RPMI7951 (cell line): ENCODE measurements at places on chromosomes 16 and 17.
A peak's percentile ranks its signal among the peaks of the same experiment; 100 is the strongest.

- DNase-seq, result no peak
These were observed 23.9 kb downstream of the C17orf75 start for GRCh38 chr17:32318071-32318470.

- DNase-seq, result no peak
These were observed 15.2 kb downstream of the NXPH3 start for GRCh38 chr17:49590874-49591273.

- DNase-seq, result no peak
These were observed 12.3 kb upstream of the SPAG9 start for GRCh38 chr17:51132964-51133319.

- no peak for DNase-seq
These were observed 280.9 kb downstream of the MAP2K4 start for GRCh38 chr17:12301551-12301950.

DNA sequence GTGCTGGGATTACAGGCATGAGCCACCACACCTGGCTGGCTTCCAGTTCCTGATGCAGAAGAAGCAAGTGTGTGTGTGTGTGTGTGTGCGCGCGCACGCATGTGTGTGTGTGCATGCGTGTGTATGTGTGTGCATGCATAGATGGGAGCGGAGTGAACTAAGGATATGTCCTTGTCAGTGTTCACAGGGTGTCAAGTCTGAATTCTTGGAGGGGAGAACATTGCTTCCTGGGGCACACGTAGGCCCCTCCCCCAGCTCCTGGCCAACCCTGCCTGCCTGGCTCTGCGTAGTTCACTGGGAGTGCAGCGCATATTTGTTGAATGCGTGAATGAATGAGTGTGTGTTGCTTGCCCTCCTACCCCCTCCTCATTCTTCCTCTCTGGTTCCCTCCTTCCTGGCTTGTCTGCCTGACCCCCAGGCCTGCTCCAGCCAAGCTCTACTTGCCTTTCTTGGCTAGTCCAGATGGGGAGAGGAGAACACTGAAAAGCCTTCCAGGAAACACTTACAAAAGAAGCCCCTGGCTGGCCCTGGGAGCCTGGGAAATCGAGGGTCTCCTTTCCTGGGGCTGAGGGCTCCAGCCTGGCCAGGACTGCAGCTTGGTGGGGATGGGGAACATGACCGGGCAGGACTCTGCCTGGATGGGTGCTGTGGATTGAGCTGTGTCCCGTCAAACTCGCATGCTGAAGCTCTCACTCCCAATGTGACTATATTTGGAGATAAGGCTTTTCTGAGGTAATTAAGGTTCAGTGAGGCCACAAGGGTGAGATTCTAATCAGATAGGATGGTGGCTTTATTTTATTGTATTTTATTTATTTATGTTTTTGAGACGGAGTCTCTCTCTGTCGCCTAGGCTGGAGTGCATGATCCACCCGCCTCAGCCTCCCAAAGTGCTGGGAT lies 27.9 kb downstream of the IGFBP4 start:
- no peak for DNase-seq

DNA sequence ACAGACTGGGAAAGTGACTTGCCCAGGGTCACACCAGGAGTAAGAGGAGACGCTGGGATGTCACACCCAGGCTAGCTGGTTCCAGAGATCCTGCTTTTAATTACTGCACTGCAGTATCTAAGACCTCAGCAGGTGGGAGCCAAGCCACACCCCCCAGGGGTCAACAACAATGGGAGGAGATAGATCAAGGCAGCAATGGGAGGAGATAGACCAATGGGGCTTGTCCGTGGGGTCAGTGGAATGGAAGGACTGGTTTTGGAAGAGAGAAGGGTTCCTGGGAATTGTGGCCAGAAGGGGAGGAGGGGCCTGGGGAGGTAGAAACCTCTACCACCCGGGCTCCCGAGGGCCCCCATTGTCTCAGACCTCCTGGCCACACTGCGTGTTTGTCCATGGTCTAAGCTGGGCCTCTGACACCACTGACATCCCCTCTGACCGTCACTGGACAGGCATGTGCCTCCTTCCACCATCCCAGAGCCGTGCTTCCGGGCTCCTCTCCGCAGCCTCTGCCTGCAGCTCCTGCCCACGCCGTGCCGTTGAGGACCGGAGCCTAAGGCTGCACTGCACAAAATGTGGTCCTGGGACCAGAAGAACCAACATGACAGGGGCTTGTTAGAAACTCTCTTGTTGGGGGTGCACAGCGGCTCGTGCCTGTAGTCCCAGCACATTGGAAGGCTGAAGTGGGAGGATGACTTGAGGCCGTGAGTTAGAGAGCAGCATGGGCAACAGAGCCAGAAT lies 69.8 kb upstream of the RPH3AL start:
- DNase-seq, result no peak

DNA sequence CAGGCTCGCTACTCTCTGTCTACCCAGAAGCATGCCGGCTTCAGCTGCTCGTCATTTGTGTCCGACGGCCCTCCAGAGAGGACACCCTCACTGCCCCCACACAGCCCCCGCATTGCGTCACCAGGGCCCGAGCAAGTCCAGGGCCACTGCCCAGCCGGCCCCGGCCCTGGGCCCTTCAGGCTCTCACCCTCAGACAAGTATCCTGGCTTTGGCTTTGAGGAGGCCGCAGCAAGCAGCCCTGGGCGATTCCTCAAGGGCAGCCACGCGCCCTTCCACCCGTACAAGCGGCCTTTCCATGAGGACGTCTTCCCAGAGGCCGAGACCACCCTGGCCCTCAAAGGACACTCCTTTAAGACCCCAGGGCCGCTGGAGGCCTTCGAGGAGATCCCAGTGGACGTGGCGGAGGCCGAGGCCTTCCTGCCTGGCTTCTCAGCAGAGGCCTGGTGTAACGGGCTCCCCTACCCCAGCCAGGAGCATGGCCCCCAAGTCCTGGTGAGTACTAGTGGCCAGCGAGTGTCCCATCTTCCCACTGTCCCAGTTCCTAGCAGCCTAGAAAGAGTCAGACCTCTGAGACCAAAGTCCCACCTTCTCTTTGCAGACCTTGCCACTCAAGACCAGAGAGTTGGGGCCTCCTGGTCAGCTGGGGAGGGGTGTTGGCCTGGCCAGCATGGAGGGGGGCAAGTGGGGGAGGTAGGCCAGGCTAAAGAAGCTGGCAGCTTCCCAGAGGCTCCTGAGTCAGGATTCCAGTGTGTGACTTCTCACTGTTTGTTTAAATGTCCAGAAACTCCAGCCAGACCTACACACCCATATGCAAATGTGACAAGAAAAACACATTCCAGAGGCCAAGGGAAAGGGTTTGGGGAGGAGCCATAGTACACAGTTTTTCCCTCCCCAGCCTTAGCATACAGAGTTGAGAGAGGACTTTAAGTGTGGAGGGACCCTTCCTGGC lies 18.6 kb downstream of the FOXN1 start:
- no peak for DNase-seq

- DNase-seq, result no peak
These were observed 3.3 kb upstream of the PSMD12 start for GRCh38 chr17:67369676-67370075.

GRCh38 chr17:29181226-29181625 lies 1.0 kb upstream of the MYO18A start:
- DNase-seq, result no peak

GRCh38 chr17:16909472-16910246 lies 62.3 kb downstream of the TNFRSF13B start:
- no peak for DNase-seq

GRCh38 chr17:37518826-37519225 lies 29.1 kb downstream of the DUSP14 start:
- no peak for DNase-seq

- DNase-seq, result peak; percentile 96
These were observed 502.7 kb upstream of the HSBP1 start for GRCh38 chr16:83305092-83305491.

GRCh38 chr17:3660311-3660891 lies 8.0 kb downstream of the TAX1BP3 start:
- no peak for DNase-seq

- DNase-seq, result no peak
These were observed 87.5 kb upstream of the CLEC18A start for GRCh38 chr16:69863401-69864281.

- peak; percentile 58 for DNase-seq
These were observed 5.5 kb upstream of the PIEZO1 start for GRCh38 chr16:88790312-88791211.

GRCh38 chr17:15930426-15930825 lies 14.5 kb upstream of the ADORA2B start:
- no peak for DNase-seq

DNA sequence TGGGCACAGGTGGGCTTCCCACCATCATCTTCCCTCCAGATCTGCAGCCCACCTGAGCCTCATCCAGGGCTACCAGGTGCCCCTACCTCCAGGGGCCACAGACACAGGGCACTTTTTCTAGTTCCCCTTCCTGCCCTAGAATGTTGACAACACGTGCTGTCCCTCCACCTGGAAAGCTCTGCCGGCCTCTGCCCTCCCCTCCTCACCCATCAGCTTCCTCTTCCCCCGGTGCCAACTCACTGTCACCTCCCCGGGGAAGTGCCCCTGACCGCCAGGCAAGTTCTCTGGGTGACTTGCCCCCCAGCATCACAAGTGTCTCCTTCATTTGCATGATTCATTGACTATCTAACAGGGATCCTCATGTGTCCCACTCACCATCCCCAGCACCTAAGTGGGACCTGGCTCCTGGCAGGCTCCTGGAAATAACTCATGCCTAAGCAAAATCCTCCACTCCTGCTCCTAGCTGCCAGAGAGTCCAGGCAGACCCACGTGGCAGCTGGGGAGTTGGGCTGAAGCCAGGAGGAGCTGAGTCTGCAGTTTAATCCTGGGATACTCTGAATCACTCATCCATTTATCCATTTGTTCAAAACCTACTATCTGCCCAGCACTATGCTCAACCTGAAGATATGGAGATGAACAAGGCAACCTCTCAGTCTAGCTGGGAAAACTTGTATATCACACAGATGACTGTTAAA lies 304.4 kb downstream of the FOXL1 start:
- DNase-seq, result peak; percentile 81

DNA sequence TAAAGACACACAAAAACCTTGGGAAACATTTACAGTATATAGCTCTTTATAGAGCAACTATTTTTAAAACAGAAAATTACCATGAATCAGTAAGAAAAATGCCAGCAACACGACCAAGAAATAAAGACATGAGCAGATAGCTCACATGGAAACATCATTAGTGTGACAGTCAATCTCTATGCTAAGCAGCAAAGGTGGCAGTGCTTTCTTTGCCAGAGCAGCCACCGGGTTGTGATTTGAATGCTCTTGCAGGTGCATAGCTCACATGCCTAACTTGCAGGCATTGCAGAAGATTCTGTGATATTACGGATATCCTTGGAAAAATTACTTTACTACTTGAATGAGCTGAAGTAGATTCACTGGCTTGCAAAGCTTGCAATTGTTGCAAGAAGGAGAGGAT lies 652.9 kb upstream of the C16orf82 start:
- no peak for DNase-seq

DNA sequence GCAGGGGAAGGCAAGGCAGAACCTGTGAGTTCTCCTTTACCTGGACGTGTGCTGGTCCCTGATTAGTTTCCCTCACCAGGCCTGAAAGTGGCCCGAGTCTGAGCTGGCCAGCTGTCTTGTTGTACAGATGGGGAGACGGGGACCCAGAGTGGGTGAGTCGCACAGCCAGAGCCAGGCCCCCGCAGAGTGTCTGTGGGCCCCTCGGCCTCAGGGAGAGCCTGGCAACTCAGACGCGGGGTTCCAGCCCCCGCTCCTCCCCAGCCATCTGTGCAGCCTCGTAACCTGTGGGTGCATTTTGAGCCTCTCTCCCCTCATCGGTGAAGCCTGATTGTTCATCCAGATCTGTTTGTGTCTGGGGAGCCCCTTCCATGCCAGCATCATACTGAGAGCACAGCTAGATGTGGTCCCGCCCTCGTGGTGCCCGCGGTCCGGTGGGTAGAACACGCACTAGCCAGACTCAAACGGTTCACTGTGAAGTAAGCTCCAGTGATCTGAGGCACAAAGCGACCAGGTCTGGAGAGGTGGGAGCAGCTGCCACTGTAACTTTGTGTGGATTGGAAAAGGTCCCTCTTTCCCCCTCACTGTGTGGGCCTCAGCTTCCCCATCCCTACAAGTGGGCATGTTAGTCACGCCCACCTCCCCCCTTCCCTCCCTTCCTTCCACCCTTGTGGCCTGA lies 6.0 kb upstream of the NDRG4 start:
- DNase-seq, result no peak

- DNase-seq, result no peak
These were observed 425 bp downstream of the SGSH start for GRCh38 chr17:80219763-80220053.

- no peak for DNase-seq
These were observed 104.9 kb downstream of the KCNJ2 start for GRCh38 chr17:70274255-70274654.

DNA sequence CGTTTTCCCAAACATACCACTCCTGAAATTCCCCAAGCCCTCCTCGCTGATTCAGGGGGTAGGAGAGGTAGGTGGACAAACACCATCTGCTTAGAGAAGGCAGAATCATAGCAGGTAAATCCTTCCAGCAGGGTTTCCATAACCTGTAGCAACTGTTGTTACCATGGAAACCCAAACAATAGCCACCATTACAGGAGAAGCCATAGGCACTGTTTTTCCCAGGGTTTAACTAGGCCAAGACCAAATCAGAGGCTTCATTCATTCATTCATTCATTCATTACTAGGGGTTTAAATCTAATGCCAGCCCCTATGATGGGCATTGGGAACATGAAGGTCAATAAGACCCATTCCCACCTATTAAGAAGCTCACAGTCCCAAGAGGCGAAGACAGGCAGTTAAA lies 25.5 kb upstream of the CIITA start:
- no peak for DNase-seq

DNA sequence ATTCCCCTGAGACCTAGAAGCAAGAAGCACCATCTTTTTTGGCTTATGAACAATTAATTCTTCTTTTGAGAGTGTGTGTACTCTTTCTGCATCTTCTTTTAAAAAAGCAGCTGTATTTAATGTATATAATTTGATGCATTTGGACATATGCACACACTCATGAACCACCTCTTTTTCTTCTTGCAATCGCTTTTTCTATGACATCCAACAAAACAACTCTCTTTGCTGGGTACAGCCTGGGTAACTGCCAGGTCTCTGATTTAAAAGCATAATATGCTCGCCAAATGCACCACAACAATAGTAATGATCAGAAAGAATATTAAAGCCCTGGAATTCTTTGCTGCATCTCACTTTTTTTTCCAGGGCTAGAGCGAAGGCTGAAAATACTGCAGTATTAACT lies 97.3 kb downstream of the HAPSTR1 start:
- no peak for DNase-seq

GRCh38 chr17:1351971-1352370 lies 48.1 kb downstream of the YWHAE start:
- no peak for DNase-seq

- DNase-seq, result peak; percentile 97
These were observed 3.4 kb downstream of the MAP2K3 start for GRCh38 chr17:21287703-21288449.

DNA sequence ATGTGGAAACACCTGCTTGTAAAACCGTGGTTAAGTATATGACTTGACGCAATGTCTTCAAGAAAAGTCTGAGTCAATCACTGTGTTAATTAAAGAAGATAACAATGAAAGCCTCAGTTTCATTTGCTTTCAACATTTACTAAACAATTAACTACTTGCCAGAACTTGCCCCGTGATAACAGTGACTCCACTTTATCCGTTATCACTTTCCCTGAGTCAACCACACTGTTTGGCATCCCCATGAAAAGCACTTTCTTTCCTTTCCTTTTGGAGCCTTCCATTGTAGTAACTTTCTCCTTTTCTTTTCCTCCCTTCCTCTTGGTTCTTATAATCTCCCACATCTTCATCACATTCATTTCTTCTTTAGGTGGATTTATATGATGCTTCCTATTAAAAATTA lies 435.1 kb upstream of the GOT2 start:
- no peak for DNase-seq
